GDM1 (cell line): ENCODE measurements at places on chromosomes 6 and 20.
A peak's percentile ranks its signal among the peaks of the same experiment; 100 is the strongest.

DNA sequence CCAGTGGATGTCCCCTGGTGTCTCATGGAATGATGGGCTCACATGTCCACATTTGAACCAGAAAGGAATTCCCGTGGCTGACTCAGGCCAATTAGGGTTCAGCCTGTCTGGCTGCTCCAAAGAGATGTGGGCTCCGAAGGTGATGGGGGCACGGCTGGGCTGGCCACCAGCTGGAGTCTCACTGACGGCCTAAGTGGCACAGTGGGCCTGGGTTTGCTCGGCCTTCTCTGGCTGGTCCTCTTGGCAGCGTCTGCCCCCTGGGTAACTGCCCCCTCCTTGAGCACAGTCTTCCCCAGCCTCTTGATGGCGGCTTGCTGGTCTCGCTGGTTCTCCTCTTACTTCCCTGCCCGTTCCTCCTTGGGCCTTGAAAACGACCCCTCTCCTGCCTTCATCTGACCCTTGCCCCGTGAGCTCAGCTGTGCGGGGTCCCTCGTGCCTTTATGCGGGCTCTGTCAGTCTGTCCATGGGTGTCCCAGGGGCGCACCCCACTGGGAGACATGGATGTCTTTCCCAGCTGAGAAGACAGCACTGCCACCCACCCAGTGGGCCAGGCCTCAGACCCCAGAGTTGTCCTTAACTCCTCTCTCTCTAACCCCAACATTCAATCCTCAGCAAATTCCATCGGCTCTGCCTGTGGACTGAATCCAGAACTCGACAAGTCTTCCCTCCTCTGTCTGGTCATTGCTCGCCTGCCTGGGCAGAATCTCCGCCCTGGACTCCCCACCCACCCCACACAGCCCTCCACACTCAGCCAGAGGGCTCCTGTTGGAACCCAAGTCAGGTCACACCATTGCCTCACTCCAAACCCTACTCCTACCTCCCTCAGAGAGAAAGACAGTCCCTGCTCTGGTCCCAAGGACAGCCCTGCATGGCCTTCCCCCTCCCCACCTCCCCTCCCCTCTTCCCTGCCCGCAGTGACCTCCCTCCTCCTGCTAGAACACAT is 78.7 kb downstream of the CEBPB start:
- no peak for DNase-seq

GRCh38 chr20:40481337-40481736 is 207.7 kb downstream of the MAFB start:
- DNase-seq = no peak

DNA sequence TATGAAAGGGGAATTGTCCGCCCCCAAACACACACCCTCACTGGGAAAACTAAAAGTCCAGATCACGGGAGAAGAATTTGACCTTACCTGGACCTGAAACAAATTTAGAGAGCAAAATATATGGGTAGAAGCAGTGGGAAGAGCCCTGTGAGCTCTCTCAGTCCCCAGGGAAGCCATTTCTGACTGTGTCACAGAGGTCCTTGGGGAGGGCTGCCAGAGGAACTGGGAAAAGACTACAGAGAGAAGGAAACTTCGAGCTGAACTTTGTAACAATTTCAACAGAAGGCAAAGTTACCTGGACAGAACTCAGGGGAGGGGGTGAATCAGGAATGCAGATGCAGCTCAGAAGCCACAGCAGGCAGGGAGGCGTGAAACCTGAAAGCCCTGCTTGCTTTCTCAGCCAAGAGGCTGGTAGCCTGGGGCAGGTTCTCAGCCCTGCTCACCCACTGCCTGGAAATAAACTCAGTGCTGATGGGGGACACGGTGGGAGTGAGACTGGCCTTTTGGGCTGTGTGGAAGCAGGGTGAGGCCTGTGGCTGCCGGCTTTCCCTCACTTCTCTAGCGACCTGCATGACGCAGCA is 163.8 kb downstream of the TMEM200A start:
- no peak for DNase-seq

GRCh38 chr6:133254552-133255228 is 13.5 kb downstream of the EYA4 start:
- no peak for DNase-seq

- no peak for DNase-seq
Measured at GRCh38 chr20:9186396-9186795, 117.5 kb downstream of the PLCB4 start.

DNA sequence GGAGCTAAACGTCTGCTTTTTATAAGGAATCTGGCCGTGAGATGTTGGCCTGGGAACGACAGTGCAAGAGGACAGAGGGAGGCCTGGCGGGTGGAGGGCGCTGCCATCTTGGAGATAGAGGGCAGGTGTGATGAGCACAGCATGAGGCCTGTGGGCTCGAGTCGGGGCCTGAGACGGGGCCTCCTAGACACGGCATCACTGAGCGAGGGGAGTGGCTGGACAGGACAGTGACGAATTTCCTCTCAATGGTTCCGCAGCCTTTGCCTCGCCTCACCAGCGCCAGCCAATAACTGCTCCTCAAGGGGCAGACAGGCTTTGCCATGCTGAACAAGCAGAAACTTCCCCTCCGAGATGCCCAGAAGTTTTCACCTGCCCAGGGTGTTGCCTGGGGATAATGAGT is 376.7 kb downstream of the THBS2 start:
- no peak for DNase-seq

GRCh38 chr6:25064006-25064405 is 128.2 kb upstream of the RIPOR2 start:
- no peak for DNase-seq

DNA sequence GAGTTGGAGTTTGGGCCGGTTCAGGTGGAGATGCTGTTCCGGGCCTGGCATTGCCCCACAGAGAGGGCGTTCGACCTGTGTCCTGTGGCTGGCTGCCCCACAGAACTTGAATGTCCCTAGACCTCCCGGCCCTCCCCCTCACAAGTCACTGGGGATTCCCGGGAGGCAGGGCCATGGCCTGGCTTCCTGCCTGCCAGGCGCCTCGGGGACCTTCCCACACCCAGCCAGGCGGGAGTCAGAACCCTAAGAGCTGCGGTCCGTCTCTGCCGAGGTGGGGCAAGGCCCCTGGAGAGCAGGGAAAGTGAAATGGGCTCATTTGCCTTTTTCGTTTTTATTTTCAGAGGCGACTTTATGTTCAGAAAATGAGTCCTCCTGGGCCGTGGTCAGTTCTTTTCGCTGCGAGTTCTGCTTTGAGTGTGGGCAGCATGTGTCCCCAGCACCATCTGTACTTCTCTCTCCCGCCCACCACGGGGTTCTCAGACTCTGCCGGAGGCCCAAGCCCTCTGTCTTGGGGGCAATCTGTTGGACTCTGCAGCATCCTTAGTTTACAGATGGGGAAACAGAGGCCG is 8.5 kb downstream of the RBM38 start:
- no peak for DNase-seq

GRCh38 chr6:150925976-150926375 is 60.5 kb downstream of the MTHFD1L start:
- DNase-seq = no peak

DNA sequence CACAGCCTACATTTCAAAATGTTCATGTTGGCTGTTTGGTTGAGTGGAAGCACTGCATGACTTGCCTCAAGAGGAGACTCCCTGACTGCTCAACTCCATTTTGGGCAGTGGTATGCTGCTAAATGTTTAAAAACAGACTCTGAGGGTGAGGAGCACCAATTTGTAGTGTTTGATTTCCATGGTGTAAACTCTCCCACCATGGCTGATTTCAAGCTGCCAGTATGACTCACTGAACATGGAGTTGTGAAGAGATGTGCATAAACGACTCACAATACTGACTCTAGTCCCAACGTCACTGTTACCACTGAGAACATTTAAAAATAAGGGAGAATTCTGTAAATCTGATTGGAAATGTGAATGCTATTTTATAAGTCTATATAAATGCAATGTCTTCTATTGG is 70.4 kb downstream of the BACH2 start:
- no peak for DNase-seq

DNA sequence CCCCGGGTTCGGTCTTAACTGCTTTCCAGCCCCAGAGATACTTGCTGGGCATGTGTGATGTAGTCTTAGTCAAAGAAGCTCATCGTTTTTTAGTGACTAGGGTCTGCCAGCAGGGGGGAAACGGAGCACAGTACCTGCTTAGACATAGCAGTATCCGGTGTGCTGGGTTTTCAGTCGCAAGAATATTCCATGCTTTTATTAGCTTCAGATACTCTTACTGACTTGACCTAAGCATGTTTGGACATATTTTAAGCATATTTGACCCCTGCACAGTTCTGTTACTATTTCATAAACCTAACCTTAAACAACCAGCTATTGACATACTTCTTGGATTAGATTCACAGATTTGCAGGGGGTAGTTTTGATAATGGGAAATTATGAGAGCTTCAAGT is 3.0 kb downstream of the E2F3 start:
- DNase-seq = peak; percentile 57

DNA sequence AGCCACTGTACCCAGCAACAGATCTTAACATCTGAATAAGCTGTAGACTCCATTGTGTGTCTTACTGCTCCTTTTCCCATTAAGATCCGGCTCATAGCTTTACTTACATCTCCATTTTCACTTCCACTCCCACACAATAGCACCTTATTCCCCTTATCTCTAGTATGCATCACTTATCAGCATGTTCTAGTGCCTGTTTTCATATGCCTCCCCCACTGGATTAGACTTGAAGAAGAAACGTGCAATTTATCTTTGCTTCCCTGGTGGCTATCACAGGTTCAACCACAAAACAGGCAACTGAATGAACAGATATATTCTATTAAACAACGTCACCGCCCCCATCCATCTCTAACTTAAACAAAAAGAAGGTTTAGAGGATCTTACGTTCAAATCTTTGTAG is 12.1 kb downstream of the SSR1 start:
- DNase-seq = no peak

- DNase-seq = no peak
Measured at GRCh38 chr20:32006841-32007786, 3.1 kb upstream of the CCM2L start.

- DNase-seq = no peak
Measured at GRCh38 chr20:24393903-24394302, 75.5 kb upstream of the SYNDIG1 start.

DNA sequence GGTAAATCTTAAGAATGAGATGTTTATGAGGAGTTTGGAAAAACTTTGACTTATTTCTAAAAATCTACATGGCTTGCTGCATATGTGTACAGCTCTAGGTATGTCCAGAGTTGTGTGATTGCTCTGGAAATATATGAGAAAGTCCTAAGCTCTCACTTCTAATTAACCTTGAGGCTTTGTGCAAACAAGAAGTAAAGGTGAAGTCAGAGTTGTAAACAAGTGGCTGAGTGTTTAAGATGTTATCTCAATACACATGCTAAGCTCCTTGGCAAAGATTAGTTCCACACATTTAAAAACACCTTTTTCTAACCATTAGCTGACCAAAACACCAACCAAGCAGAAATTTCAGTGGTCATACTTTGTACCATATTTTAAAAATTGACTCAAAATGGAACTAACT is 684.2 kb downstream of the HTR1B start:
- DNase-seq = no peak

GRCh38 chr6:148932731-148933130 is 185.9 kb downstream of the UST start:
- no peak for DNase-seq

DNA sequence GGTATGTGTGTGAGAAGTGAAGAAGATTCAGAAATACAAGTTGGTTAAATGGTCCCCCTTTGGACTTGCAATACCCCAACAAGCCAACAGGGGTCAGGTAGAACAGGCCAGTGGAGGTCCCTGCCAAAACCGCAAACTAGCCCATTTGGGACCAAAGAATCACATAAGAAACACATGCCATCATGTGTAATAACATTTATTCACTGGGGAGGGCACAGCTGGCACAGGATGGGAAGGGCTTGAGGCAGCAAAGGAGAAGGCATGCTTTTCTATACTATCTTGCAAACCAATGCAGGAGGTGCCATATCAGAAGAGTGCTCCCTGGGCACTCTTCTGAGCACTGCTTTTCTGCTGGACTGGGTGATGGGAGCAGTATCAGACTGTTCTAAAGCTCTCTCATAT is 116.1 kb upstream of the TRAF3IP2 start:
- peak; percentile 25 for DNase-seq

DNA sequence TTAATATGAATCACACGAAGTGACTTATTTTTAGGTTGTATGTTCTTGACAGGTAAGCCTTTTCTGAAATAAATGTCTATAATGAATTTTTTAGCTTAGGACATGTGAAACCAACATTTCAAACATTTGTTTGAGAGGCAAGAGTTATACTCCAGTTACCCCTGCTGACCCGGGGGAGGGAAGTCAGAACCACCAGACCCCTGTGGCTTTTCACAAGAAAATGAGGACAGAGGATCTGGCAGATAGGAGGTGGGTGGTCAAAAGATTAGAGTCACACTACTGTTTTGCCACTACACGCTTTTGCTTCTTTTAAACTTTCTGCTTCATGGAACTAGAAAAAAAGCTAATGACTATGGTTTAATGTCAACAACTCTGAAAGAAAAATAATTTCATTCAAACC is 27.5 kb upstream of the ADGRF4 start:
- DNase-seq = no peak

GRCh38 chr6:142926494-142927270 is 18.3 kb downstream of the HIVEP2 start:
- no peak for DNase-seq

GRCh38 chr6:107532706-107533105 is 42.8 kb downstream of the SOBP start:
- no peak for DNase-seq

- DNase-seq = no peak
Measured at GRCh38 chr6:144617191-144617590, 332.1 kb downstream of the UTRN start.

DNA sequence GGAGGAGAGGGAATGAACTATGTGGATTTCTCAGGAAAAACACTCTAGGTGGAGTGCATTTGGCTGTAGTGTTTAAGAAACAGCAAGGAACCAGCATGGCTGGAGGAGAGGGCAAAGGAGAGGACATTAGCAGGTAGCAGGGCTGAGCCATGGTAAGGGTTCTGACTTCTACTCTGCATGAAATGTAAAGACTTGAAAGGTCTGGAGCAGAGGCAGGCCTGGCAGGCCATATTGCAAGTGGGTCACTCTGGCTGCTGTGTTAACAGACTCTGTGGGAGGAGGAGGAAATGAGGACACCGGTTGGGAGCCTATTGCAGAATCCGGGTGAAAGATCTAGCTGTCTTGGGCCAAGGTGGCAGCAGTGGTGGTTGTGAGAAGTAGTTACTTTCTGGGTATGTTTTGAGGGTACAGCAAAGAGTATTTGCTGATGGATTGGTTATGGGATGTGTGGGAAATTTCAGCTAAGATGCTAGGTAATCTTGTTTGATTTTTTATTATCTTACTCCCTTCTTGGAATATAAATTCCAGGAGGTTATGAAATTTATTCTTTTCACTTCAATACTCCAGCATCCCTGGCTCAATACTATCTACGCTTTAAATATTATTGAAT is 115.9 kb upstream of the BCLAF1 start:
- DNase-seq = no peak

- DNase-seq = no peak
Measured at GRCh38 chr6:142914369-142914768, 30.6 kb downstream of the HIVEP2 start.

- no peak for DNase-seq
Measured at GRCh38 chr6:156775717-156776116, 1.5 kb upstream of the ARID1B start.

DNA sequence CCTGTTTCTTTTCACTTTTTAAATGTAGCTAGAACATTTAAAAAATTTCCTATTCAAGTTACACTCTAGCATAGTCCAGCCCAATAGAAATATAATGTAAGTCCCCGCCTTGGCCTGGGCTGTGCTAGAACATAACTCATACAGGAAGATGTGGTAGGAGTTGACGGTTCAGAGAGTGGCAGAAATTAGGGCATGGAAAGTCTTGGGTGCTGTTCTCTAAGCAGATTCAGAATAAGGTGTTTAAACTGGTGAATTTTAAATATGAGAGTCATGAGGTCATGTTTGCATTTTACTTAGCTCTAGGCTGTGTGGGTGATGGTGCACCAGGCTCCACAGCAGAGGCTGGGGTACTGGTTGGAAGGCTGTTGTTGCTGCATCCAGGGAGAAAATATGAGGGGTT is 256.5 kb downstream of the FARS2 start:
- DNase-seq = no peak
